ENCODE measurements at places on chromosomes 12 and 14.

DNA sequence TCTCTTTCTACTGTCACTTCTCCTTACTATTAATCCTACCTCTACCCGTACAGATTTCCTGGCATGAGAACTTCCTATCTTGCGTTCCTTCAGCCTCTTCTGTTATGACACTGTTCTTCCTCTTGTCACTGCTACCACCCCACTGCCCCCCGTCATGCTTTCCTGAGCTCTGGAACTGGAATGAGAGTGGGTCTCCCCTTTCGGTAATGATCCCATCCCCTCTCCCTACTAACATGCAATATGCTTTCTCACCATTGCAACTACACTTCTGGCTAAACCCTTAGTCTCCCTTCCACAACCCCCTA, 4.9 kb upstream of the AP1G2 start:
- no peak for DNase-seq

DNA sequence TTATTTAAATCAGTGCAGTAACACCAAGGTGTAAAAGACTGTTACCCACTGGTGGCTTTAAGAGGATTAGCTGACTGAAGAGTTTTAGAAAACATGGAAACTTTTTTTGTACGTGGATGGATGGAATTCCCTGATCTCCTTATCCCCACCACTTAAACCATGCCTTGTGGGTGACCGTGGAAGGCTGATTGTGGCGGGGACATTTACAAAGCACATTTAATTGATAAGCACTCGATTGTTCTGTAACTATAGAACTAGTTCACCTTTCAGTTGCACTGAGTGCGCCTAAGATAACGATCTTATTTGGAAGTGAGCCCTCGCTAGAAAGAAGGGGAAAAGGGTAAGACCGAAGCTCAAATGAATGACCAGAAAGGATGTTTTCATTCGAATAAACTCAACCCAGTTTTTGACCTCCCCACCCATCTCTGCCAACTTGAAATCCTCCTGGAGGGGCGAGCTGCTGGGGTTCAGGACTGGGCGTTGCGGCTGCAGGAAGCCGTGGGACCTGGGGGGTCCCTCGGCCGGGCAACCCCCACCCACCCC, 688 bp upstream of the RASSF3 start:
- no peak for DNase-seq

GRCh38 chr14:64062381-64063115, 209.7 kb downstream of the SYNE2 start:
- DNase-seq: no peak

DNA sequence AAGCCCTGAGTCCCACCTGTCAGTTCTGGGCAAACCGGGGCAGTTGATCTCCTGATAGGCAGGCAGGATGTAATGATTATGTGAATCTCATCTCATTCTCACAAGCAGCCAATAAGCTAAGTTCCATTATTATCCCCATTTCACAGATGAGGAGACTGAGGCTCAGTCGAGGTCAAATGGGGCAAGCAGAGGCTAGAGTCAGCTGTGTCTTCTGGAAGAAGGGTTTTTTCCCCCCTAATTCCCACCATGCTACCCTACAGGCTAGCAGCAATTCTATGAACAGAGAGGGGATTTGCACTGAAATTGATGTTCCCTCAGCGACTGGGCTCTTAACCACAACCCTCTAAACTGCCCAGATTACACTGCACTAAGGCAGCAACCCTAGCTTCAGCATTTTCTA, 93.8 kb upstream of the MAP1LC3B2 start:
- DNase-seq: no peak

DNA sequence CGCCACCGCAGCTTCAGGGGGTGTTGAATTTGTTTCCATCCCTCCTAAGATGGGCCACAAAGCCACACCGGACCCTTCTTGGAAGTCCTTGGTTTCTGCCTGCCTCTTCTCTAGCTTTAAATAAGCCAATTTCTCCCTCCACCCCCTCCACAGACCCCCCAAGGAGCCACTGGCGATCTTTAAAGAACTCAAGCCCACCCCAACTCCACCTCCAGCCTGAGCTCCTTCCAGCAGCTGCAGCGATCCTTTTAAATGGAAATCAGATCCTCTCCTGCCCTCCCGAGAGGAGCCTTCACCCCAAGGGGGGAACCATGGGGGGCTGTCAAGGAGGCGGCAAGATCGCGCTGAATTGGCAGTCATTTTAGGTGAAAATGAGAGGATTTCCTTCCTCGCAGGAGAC, 133.1 kb downstream of the NCOR2 start:
- no peak for DNase-seq

- no peak for DNase-seq
These were observed 16.1 kb upstream of the AICDA start for GRCh38 chr12:8628731-8629130.

DNA sequence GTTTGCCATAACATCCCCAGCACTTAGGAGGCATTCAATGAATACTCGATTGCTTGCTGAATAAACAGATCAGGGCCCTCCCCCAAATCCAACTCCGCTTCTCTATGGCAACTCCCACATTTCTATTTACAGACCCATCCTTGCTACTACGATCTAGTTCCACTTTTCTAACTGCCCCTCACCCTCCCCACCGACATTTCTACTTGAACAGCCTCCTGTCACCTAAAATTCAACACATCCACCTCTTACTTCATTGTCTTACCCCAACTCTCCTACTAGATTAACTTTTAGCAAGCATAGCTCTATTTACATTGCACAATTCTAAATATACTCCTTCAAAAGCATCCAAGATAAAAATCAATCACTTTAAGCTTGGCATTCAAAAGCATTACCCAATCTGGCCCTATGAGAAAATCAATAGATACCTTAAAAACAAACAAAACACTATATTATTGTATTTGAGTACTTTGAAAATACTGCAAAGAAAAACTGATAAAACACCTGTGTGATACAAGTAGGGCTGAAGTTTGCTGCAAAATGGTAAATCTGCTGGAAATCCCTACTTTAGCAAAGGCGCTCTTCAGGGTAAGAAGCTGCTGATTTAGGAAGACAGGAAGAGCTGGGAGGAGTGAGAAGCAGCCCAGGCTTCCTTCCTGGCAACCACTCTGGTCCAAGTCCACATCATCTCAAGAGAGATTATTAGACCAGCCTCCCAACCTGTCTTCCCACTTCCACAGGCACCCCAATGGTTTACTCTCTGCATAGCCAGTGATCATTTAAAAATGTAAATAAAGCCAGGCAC, 96.4 kb downstream of the HECTD4 start:
- no peak for DNase-seq

- DNase-seq: peak; percentile 36
These were observed 697 bp upstream of the DNAJC14 start for GRCh38 chr12:55829967-55830600.

Measured in CD4-positive, alpha-beta T cell treated with Interferon alpha-2 for 1 hour (primary cell).